ENCODE measurements at places on chromosomes 2 and 18. TPM values are rescaled to one million over a fixed set of nuclear protein-coding genes. Genes with fewer than 3 reads are reported as not detected.

PAX8 gene
- 0.14 TPM for total RNA-seq

FSHR gene
- not detected for total RNA-seq

DRC1 gene
- not detected for total RNA-seq

LINC00305 gene
- not detected for total RNA-seq

STON1 gene
- total RNA-seq: 27.3 TPM

PDE11A gene
- under 0.01 TPM for total RNA-seq

Data from smooth muscle cell of bladder (primary cell).